NCI-H2029 (cell line): ENCODE measurements at places on chromosomes 12 and 14.

DNA sequence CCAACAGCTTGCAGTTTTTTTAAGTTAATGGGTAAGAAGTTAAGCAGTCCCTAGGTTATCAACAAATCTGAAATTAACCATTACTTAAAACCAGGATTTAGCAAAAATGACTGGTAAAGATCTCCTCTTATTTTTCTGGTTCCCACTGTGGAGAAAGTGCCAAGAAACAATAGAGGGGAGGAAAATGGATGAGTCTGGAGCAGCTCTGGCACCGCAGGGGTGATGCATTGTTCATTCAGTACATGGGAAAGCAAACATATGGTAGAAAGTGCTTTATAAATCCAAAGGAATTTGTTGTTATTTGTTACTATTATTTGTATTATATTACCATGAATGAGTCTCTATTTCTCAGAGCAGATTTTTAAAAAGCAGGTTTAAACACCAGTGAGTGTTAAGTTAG lies 92.2 kb downstream of the DYRK2 start:
- no peak for DNase-seq

- DNase-seq, result no peak
Observed at GRCh38 chr12:93798279-93799151, 121.3 kb downstream of the CRADD start.

DNA sequence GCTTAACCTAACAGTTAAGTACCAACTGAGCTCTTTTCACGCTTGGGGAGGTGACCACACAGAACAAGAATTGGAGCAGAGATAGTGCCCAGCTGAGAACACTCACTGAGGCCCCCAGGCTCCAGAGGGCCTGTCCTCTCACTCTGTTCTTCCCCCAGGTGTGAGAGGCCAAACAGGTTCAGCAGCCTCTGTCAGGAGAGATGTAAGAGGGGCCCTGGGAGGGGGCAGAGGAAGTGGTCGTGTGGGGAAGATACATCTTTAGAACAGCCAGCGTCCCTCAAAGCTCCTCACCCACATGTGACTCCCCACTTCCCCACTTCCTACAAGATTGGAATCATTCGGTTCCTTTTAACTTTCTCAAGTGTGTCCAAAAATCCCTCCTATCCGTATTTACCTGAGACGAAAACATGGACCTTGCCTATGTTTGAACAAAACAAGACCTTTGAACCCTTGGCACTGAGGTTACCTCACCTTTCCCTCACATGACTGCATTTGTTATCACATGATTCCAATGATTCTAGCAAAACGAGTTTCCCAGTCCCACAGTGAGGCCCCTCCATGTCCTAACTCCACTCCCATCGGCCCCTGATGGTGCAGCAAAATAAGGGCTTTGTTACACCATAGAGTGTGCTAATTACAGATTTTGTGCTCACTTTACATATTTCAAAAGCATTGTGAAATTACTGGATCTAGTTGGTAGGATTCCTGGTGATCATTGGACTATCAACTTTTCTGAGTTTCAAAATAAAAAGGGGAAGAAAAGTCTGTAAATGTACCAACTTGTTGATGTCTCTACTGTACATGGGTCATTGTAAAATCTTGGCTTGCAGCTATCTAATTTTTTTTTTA lies 40.0 kb upstream of the PAPOLA start:
- no peak for DNase-seq

GRCh38 chr14:71994416-71994815 lies 62.2 kb downstream of the RGS6 start:
- DNase-seq, result no peak

GRCh38 chr14:81400852-81401251 lies 728 bp upstream of the STON2 start:
- no peak for DNase-seq
